ENCODE measurements at places on chromosomes 5 and 9.

DNA sequence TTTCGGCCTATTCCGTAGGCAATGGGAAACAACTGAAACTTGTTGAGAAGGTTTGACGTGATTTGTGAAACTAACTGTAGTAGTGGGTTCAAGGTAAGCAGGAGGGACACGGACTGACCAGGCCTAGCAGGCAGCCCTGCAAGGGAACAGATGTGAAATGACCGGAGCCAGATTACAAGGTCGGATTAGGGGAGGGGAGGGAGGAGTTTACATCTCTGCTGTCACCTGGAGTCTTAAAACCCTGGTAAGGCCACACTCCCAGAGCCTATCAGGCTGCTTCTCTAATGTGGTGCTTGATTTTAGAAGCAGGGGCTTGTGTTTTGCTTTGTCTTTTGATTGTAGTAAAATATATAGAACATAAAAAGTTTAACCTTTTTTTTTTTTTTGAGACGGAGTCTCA lies 3.5 kb upstream of the SPTAN1 start:
- no peak for DNase-seq

- no peak for DNase-seq
Measured at GRCh38 chr9:116394894-116395698, 241.5 kb downstream of the PAPPA start.

DNA sequence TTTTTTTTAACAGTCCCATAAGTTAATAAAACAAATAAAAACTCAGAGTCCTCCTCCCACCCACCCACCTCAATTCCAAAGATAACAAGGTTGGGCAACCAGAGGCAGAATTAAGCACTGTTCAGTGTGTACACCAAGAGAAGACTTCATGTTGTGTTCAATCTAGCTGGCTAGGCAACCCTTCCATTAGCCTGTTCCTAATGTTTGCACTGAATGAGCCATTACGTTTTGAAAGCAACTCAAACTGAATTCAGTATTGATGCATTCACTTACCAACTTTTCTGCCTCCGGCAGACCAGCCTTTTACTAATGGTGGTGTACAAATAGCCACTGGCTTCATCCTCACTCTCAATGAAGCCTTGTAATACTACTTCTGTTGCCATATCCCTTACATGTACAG lies 47.5 kb downstream of the PBX3 start:
- DNase-seq, result no peak

- no peak for DNase-seq
Measured at GRCh38 chr5:103951776-103952175, 389.2 kb upstream of the NUDT12 start.

GRCh38 chr5:110333384-110333783 lies 393.1 kb downstream of the TMEM232 start:
- peak; percentile 37 for DNase-seq

GRCh38 chr9:107942291-107942690 lies 452.7 kb upstream of the KLF4 start:
- DNase-seq, result peak; percentile 19

DNA sequence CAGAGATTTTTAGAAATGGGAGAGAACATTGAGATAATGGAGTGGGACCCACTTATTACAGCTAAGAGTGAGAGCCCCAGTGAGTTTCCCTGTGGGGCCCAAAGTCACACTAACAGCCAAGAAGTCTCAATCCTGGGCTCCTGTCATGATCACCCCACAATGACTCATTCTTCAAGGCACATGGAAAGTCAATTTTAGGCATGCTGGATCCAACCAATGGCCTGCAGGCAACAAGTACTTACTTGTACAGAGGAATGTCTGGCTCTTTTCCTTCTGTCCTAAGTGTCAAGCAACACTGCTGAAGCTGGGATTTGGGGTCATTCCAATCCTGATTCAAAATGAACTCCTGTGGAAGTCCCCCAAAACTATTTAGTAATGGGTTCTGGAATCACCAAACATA lies 123.1 kb downstream of the DROSHA start:
- DNase-seq, result peak; percentile 82

GRCh38 chr5:56325039-56325438 lies 91.9 kb upstream of the ANKRD55 start:
- no peak for DNase-seq

GRCh38 chr5:138177941-138178515 lies 402 bp downstream of the BRD8 start:
- DNase-seq, result peak; percentile 37

- DNase-seq, result peak; percentile 64
Measured at GRCh38 chr5:35856765-35857351, at the start of gene IL7R. TSS of gene IL7R (plus strand) at chr5:35856891. CDS start at chr5:35856978, 87 bp downstream.

DNA sequence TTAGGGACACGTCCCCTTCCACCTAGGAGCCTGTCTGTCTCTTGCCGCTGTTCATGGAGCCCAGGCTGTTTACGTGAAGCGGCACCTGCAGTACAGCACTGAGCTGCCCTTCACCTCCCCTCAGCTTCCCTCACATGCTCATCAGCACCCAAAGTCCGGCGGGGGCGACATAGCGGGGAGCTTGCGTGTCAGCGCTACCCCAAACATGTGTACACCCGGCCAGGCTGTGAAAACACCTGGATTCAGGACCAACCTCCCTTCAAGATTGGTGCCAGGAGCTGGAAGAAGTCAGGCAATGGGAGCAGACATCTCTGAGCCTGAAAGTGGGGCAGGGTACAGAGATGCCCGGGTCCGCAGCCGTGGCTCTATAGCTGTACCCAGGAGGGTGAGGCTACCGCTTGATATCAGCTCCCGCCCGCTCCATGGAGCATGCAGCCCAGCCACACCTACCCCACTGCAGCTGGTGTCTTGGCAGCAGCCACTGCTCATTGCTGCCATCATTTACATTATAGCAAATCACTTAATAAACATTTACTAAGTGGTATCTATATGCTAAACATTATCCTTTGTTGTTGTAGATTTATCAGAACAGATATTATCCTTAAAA lies 712.1 kb downstream of the CDH9 start:
- no peak for DNase-seq

- DNase-seq, result no peak
Measured at GRCh38 chr5:159783726-159784247, 132.5 kb upstream of the ADRA1B start.

- DNase-seq, result no peak
Measured at GRCh38 chr5:75469017-75469416, 42.4 kb downstream of the CERT1 start.

DNA sequence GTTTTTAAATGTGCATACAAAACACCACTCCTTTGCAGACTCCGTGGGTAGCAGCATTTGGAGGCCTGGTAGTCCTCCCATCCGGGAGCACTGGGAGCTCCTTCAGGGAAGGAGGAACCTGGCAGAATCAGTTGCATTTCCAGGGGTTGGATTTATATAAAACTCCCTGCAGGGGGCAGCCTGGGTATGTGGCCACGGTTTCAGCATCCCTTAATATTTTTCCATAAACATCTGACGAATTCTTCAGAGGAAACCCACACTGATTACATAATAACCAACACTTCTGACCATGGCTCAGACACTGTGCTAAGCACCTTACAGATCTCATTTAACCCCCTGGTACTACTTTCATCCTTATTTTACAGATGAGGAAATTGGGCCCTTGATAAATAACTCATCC lies 6.1 kb upstream of the AFAP1L1 start:
- peak; percentile 71 for DNase-seq

DNA sequence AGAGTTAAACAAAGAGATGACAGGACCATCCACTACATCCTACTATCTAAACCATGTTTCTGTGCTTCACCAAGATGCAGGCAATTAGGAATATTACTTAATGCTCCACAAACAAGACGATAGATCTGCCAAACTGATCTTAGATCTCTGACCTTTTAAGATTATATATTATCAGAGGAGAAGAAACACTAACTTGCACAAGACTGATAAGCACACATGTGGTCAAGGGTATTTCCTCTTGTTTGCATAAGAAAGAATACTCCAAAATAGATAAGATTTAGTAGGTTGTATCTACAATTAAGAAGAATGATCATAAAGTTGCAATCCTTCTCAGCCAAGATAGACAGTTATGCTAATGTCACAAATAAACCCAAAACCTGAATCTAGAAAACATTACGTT lies 601.0 kb upstream of the ACO1 start:
- no peak for DNase-seq

- DNase-seq, result peak; percentile 81
Measured at GRCh38 chr5:122515709-122516431, 203.8 kb downstream of the SNCAIP start.

DNA sequence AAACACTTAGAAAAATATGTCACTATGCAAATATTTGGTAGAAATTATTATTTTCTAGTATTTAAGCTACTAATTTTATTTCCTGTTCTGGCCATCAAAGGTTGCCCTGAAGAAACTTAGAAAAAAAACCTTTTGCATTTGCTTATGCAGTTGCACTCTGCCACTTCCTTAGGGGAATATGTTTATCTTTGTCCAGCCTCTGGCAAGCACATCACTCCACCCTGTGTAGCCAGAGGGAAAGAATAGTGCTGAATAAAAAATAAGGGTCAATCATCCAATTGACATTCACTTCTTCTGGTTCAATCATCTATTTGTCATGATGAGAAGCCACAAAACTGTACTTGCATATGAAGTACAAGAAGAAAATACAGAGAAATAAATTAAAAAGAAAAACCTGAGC lies 72.8 kb downstream of the CETN3 start:
- no peak for DNase-seq

- no peak for DNase-seq
Measured at GRCh38 chr5:154377754-154378533, 67.9 kb upstream of the SAP30L start.

DNA sequence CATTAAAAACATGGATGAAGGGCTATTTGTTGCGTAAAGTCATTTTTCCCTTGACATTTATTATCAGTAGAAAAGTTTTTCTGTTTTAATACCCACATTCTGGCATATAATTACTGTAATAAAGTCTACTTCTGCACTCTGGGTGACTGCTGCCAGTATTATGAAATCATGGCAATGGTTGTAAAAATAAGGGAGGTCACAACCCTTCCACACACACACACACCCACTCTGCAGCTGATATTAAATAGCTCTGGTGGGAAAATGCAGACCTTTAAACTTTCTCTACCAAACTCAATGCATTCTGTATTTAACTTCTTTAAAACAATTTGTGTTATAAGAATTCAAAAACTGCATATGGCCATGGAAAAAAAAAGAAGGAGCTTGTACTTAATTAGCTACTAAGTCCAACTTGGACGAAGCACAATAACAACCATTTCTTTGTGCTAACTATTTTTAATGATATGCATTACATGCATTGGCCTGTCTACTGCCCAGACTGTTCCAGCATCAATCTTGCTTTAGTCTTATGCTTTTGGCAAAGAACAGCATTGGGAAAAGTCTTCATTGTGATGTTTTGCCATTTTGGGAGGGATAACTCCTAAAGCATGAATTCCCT lies 137.6 kb upstream of the MAP3K1 start:
- DNase-seq, result no peak

GRCh38 chr5:118007262-118007661 lies 981.1 kb downstream of the DTWD2 start:
- DNase-seq, result no peak

GRCh38 chr9:130444565-130445221 lies at the start of gene ASS1:
TSS of gene ASS1 (plus strand) at chr9:130444961. CDS start at chr9:130452229, 7,268 bp downstream.
- no peak for DNase-seq

DNA sequence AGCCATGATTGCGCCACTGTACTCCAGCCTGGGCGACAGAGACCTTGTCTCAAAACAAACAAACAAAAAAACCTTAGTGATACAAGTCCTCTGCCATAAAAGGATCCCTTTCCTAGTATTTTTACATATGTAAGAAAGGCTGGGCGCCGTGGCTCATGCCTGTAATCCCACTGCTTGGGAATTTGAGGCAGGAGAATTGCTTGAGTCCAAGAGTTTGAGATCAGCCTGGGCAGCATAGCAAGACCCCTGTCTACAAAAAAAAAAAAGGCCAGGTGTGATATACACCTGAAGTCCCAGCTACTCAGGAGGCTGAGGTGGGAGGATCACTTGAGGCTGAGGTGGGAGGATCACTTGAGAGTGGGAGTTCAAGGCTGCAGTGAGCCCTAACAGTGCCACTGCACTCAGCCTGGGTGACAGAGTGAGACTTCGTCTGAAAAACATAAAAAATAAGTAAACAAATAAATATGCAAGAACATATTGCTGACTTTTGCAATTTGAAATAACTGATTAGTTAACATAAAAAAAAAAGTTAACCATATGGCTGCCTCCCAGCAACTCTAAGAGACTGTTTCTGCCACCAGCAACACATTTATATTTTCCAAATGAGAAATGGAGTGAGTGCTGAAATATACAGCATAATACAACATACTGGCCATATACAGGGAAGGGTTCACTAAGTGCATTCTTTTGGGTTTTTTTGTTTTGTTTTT lies 6.9 kb downstream of the ZNF367 start:
- no peak for DNase-seq

GRCh38 chr9:70586476-70586875 lies 172.0 kb upstream of the KLF9 start:
- DNase-seq, result peak; percentile 44

GRCh38 chr5:89128906-89129625 lies 246.1 kb upstream of the MEF2C start:
- no peak for DNase-seq

DNA sequence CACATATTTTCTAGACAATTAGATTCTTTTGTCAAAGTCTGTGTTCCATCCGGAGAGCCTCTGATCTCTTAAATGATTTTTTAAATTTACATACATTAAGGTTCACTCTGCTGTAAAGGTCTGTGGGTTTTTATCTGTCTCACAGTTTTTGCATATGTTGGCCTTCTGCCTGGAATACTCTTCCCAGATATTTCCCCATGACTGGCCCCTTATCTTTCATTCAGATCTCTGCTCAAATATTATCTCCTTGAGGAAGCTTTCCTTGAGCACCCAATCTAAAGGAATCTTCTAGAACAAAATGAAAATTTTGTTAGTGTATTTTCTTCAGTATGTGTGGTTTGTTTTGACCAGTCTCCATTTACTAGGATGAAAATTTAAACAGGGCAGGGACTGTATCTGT lies 26.3 kb downstream of the FAF2 start:
- peak; percentile 7 for DNase-seq

GRCh38 chr5:80960531-80961375 lies 590 bp downstream of the RASGRF2 start:
- DNase-seq, result no peak

- no peak for DNase-seq
Measured at GRCh38 chr5:156219483-156220005, 107.4 kb upstream of the SGCD start.

DNA sequence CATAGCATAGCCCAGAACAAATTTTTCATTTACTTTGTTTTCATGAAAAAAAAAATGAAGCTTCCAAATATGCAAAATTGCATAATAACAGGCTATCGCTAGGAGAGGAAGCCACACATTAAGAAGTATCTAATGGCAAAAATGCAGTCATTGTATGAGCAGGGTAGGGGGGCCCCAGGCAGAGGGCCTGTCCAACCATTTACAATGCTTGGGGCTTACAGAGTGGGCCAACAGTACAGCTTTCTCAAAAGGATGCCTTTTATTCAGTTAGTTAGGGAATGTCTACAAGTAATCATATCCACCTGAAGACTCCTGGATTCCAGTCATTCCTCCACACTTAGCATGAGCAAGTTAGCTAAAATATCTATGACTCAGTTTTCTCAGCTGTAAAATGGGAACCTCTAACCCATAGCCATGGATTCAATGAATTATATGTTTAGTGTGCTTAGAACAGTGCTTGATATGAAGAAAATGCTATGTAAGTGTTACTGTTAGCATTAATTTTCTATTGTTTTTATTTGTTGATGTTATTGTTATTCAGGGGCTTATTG lies 117.7 kb downstream of the GAS1 start:
- no peak for DNase-seq
